ENCODE measurements at places on chromosomes 5 and 9.
A peak's percentile ranks its signal among the peaks of the same experiment; 100 is the strongest.

DNA sequence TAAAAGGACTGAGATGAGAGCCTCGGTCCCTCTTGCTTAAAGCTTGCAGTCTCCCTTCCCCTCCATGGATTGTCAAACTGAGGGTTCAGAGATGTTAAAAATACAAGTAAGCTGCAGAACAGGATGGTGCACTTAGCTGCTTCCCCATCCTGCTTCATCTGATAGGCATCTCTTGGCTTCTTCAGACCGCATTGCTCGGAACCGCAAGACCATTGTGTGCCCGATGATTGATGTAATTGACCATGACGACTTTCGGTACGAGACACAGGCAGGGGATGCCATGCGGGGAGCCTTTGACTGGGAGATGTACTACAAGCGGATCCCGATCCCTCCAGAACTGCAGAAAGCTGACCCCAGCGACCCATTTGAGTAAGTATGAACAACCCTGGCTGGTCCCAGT, 65.5 kb upstream of the SAP30L start:
- no peak for DNase-seq

- DNase-seq, result no peak
Observed at GRCh38 chr5:81371354-81371876, 22.5 kb downstream of the ACOT12 start.

DNA sequence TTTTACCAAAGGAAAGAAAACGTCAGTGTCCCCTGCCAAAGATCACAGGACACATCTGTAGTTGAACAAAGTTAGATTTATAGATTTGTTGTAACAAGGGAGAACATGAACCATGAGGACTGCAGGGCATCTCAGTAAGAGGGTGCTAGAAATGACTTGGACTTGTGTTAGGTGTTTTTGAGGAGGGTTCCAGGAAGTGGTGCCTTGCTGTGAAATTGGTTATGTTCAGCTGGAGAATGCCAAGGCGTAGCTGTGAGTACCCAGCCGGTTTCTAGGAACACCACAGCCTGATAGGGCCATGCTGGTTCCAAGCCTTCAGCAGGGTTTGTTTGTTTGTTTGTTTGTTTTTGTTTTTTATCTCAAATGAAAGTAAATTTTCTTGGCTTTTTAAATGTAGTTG, 5.3 kb downstream of the SPEF2 start:
- peak; percentile 1 for DNase-seq

- no peak for DNase-seq
Observed at GRCh38 chr9:106438928-106439327, 424.0 kb upstream of the ZNF462 start.

GRCh38 chr9:105157171-105157583, 87.3 kb upstream of the SLC44A1 start:
- DNase-seq, result no peak

GRCh38 chr5:132233081-132233480, 5.4 kb upstream of the P4HA2 start:
- no peak for DNase-seq

DNA sequence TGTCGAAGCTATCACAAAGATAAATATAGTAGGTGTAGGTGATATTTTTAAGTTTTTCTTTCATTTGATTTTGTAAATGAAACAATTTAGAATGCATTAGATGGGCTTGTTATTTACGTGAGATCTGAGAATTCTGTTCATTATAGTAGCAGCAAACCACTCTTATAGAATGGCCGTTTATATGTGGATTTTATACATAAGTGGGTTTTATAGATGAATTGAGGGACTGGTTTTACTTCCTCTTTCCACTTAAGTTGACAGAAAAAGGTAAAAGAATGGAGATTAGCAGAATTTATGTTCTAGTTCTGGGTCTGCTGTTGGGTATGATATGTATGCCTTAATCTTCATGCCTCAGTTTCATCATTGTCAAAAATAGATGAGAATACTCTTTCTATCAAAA, 5.6 kb downstream of the RMI1 start:
- DNase-seq, result no peak

DNA sequence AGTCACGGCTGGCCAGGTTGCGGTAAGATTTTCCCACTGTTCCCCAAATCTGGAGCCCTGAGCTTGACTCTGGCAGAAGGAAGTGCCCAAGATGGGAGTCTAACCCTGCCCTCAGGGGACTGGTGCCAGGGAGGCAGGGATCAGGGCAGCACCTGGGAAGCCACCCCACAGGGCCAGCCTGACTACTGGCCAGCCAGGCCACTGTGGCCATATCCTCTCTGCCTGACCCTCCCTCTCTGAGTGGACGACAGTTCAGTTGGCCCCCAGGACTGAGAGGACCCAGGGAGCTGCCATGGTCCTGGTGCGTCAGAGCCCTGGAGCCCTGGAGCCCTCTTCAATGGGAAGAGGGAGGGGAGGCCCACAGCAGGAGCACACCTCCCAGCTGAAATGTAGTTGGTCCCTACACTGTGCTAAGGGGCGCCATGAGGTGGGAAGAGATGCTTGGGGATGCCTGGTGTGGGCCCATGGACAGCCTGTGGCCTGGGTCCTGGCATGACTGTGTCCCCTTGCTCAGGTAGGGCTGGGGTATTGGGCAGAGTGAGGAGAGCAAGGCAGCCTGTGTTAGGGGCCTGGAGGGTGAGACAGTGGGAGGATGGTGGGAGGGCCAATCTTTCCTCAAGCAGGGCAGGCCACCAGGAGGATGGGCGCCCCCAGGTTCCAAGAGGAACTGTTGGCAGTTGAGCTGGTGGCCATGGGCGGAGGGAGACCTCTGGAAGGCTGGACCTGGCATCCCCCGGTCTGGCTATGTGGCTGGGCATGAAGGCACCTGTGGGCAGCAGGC, 81.1 kb downstream of the PHF2 start:
- DNase-seq, result no peak

DNA sequence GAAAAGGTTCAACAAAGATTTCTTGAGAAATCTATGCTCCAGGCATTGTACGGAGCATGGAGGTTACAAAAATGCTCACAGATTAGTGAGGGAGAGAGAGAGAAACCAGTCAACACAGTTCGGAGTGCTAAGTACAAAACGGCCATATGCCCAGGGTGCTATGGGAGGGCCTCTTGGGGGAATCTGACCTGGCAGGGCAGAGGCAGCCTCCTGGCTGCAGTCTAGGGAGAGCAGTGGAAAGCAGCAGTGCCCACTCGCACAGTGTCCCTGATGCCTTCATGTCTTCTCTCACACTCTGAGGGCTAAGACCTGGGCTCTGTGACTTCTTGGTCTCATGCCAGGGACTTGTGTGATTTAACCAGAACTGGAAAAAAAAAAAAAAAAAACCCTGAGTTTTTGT, 29.8 kb upstream of the SMC5 start:
- no peak for DNase-seq

DNA sequence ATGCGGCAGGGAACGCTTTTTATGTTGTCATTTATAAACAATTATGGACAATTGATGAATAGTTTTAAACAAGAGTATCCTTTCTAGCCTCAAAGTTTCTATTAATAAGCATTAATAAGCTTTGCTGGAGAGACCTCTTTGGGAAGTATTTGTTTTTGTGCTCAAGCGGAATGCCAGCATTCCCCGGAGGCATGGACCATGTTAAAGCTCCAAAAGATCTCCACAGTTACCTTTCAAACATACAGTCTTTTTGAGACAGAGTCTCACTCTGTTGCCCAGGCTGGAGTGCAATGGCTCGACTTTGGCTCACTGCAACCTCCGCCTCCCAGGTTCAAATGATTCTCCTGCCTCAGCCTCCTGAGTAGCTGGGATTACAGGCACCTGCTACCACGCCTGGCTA, 9.6 kb downstream of the MSANTD3 start:
- DNase-seq, result no peak

- DNase-seq, result no peak
Observed at GRCh38 chr5:113293975-113294310, 140.8 kb downstream of the TSSK1B start.

GRCh38 chr5:14675865-14676300, 11.4 kb downstream of the OTULIN start:
- no peak for DNase-seq

GRCh38 chr5:74310386-74310785, 330.1 kb downstream of the ENC1 start:
- DNase-seq, result no peak

DNA sequence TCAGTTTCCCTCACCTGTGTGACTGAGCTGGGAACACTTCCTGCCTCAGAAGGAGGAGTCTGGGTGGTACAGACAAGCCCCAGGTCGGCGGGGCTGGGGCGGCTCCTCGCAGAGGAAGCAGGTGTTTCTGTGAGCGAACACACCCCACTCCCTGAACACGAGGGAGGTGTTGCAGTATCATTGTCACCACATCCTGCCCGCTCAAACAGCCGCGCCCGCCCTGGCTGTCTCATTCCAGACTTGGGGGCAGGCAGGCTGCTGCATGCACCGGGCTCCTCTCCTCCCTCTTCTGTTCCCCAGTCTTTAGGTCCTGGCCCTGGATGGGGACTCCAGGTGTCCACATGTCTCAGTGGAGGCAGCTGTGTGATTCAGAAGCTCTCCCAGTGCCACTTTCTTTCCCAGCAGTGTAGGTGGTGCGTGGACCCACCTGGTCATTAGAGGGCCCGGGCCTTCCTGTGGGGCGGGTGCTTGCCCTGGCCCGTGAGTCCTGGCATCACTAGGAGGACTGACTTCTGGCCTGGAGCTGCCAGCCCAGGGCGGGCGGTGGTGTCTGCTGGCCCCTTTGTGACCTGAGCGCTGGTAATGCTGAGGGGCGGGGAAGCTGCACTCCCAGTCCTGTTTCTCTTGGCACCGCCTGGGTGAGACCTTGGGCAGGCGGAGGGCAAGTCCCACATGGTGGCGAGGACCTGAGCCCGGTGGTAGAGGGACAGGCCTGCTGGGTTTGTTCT, 18.3 kb upstream of the PHYHD1 start:
- DNase-seq, result peak; percentile 84

DNA sequence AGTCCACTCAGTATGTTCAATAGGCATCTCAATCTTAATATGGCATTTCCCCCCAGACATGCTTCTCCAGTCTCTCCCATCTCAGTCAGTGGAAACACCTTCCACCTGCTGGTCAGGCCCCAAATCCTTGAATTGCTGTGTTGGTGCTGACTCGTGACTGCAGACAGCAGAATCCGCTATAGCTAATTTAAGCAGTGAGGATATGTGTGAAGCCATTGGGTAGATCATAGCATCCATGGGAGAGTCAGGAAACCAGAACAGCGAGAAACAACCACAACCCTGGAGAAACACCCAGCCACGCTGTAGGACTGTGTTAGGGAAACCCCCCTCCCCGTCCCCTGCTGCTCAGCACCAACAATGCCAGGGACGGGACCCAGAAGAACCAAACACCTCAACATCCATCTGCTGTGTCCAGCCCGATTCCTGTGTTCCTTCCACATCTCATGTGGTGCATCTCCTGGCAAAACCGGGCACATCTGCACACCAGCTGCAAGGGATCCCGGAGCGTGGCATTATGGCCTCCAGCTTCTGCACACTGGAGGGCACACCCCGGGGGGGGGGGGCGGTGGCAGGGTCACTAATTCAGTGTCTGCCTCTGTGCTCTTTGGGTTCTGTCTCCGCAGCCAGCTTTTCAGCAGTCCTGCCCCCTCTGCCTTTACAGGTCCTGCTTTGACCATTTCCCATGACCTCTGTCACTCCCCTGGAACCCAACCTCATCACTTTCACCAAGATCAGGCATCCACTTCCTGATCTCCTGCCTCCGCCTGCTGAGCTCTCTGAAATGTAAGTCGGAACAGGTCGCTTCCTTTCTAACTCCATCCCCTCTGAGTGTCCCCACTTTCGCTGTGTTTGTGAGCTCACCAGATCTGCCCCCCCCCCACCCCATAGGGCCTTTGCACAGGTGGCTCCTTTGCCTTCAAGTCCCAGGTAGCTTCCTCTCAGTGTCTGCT, 2.4 kb upstream of the PLEKHG4B start:
- no peak for DNase-seq

GRCh38 chr5:76763136-76763535, 47.2 kb downstream of the F2R start:
- DNase-seq, result no peak

- no peak for DNase-seq
Observed at GRCh38 chr5:9558319-9558965, 12.6 kb upstream of the SEMA5A start.

DNA sequence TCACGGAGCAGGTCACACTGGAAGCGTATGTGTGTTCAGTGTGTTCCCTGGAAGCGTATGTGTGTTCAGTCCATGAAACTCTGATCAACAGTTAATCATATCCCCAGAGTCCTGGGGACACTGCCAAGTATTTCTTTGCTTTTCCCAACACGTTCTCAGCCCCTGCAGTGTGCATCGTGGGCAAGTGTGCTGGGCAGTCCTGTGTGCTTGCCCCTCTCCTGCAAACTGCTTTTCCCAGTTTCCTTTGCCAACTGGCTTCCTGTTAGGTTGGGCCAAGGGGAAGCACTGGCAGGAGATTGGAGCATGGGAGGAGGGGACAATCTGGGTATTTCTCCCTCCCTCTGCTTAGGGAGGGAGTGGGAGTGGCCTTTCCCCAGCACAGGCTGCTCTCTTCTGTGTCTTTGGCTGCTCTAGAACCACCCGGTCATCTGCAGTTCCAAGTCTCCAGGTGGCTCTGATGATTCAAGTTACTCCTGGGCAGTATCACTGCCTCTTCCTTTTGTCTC, 36.8 kb upstream of the NEK6 start:
- DNase-seq, result no peak

DNA sequence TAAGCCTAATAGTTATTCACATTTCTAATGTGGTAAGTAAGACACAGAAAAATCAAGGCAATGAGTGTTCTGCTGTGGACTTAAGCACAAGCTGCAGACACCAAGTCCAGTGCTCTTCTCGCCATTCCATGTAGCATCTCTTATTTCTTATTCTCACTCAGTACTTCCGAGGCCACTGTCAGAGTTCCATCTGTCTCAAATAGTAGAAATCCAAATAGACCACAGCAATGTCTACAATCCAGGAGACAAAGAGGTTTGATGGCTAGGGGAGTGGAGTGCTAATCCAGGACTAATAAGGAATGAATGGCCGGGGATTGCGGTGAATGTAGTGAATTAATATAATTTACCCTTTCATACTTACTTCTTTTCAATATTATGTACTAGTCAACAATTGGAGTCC, 147.3 kb downstream of the FBXL7 start:
- DNase-seq, result no peak

- no peak for DNase-seq
Observed at GRCh38 chr5:57836921-57837320, 354.3 kb upstream of the ACTBL2 start.

- no peak for DNase-seq
Observed at GRCh38 chr5:143235423-143235822, 168.1 kb downstream of the NR3C1 start.
